ENCODE measurements at places on chromosomes 1 and 21.

- DNase-seq = no peak
Observed at GRCh38 chr1:160606611-160607010, 27.3 kb upstream of the CD84 start.

- no peak for DNase-seq
Observed at GRCh38 chr1:12722626-12723025, 6.7 kb downstream of the AADACL3 start.

DNA sequence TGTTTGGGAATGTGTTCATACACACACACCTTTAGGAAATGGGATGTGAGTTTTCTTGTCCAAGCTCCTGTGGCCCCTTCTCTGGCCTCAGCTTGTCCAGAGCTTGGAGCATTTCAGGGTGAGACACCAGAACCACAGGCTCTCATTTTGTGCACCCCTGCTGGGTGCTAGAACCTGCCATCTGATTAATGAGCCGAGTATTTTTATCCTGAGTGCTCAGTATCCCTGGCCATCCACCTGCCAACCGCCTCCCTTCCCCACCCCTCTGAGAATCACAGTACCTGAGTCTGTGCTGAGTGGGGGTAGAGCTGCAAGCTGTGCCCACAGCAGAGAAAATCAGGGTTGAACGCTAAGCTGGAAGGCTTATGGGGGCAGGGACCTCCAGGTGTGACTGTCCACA is 1.4 kb downstream of the CASQ1 start:
- no peak for DNase-seq

DNA sequence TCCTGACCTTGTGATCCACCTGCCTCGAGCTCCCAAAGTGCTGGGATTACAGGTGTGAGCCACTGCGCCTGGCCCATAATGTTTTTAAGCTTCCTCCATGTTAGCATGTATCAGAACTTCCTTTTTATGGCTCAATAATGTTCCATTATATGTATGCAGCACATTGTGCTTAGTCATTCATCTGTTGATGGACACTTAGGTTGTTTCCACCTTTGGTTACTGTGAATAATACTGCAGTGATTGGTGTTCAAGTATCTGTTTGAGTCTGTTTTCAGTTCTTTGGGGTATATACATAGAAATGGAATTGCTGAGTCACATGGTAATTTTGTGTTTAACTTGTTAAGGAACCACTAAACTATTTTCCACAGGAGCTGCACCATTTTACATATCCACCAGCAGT is 17.7 kb downstream of the CMPK1 start:
- DNase-seq = peak; percentile 30

- DNase-seq = no peak
Observed at GRCh38 chr21:43275421-43276211, 106.8 kb downstream of the CRYAA start.
